ENCODE measurements at places on chromosomes 1 and 21. TPM values are rescaled to one million over a fixed set of nuclear protein-coding genes. Genes with fewer than 3 reads are reported as not detected.

GRCh38 chr1:172019976-172020375 is 178.7 kb downstream of the DNM3 start:
- DNase-seq, result no peak

The OR2L8 gene
- polyA plus RNA-seq, result not detected

DNA sequence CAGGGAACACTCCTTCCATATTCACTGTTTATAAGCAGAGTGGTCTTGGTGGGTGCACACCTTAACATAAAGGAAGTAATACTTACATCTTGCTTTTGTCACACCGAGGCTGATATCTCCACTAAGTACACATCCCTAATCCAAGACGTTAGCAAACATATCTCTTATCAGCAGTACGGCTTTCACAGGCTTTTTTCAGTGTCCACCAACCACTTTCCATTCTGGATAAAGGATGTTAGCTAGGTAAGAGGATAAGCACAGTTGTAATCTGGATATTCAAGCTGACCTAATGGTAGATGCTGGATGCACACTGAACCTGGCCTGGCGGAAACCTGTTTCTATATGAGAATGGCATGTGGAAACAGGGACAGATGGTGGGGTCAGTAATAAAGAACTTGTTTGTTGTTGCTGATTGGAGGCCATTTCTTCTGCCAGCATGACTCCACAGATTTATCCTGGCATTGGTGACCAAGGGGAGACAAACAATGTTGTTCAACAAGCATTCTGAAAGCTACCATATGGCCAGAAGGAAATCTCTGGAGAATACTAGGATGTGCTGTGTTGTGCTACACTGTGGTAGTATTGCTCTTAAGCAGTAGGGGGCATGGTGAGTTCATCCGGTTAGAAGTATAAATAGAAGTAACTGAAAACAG is 416.4 kb downstream of the PTBP2 start:
- DNase-seq, result no peak

DNA sequence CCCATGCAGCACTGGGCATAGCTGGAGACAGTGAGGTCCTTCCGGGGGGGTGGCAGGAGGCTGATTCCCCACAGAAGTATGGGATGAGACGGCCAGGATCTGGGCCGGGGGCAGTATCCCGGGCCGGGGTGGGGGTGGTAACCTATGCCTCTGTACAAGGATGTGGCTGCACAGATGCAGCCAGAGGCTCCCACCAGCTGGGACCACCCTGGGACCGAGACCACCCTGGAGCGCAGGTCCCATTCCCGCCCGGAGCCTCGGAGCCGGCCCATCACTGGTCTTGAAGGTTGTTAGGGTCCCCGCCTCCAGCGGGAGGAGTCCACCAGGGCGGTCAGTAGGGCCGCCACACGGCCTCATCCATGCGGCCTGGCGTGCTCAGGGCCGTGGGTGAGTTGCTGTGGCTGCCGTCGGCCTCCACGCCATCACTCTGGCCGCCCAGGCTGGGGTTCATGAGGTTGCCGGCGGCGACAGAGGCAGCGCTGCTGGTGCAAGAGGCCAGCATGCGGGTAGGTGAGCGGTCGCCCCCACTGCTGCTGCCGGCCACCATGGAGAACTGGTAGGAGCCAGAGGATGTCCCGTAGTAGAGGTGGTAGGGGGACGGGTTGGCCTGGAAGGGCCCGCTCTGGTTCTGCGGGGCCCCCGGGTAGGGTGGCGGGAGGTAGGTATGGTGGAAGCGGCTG is 28.1 kb downstream of the RUNX3 start:
- no peak for DNase-seq

The NAV1 gene
- polyA plus RNA-seq, result 19.6 TPM

The HIPK1 gene
- polyA plus RNA-seq, result 28.4 TPM

- no peak for DNase-seq
Observed at GRCh38 chr21:35530766-35531165, 481.7 kb upstream of the RUNX1 start.

- DNase-seq, result no peak
Observed at GRCh38 chr1:66968574-66968973, 43.8 kb downstream of the MIER1 start.

DNA sequence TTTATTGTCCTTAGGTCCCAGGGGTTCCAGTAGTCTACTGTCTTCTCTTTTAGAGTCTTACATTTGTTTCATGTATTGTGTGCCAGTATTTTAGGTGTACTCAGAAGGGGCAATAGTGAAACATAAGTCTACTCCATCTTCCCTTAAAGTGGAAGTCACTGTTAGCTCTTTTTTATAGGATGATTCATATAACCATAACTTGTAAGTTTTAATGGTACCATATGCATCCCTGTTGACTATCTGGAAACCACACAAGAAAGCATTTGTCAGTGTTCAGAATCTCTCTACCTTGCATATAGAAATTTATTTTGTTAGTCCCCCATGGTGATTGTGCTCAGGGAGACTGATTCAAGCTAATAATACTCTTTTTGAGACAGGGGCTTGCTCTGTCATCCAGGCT is 149.9 kb downstream of the HS2ST1 start:
- no peak for DNase-seq

The IL22RA1 gene
- polyA plus RNA-seq, result not detected

The C1orf87 gene
- 0.80 TPM for polyA plus RNA-seq

- no peak for DNase-seq
Observed at GRCh38 chr1:49397086-49397485, 620.4 kb upstream of the BEND5 start.

GRCh38 chr21:41662161-41662560 is 104.7 kb downstream of the RIPK4 start:
- DNase-seq, result no peak

The GPN2 gene
- polyA plus RNA-seq, result 19.1 TPM

The OPRD1 gene
- 0.67 TPM for polyA plus RNA-seq

GRCh38 chr21:37176716-37177115 is 90.4 kb downstream of the VPS26C start:
- DNase-seq, result no peak

- DNase-seq, result no peak
Observed at GRCh38 chr1:3234956-3235355, 166.0 kb downstream of the PRDM16 start.

The ZFP69 gene
- polyA plus RNA-seq, result 5.8 TPM

- DNase-seq, result no peak
Observed at GRCh38 chr1:8166406-8166805, 140.3 kb upstream of the ERRFI1 start.

- DNase-seq, result no peak
Observed at GRCh38 chr1:88013485-88013884, 670.6 kb upstream of the PKN2 start.
